ENCODE measurements at places on chromosomes 5 and 9.

GRCh38 chr9:2116073-2116472 lies 100.9 kb downstream of the SMARCA2 start:
- peak; percentile 9 for DNase-seq

DNA sequence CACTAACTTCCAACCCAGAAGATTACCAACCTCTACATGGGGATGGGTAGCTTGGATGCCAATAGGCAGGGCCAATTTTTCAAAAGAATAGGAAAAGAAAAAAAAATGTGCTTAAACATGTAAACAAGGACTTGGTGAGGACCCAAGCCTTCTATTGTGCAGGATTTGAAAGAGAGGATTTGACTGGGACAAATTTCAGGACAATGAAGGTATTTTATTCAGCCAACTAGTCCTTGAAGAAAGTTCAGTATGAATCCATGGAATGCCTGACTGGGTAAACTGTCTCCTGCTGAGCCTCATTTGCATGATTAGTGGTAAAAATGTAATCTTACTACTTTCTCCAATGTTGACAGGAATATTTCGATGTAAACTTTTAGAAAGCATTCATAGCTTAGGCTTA lies 192.5 kb upstream of the RORB start:
- no peak for DNase-seq

DNA sequence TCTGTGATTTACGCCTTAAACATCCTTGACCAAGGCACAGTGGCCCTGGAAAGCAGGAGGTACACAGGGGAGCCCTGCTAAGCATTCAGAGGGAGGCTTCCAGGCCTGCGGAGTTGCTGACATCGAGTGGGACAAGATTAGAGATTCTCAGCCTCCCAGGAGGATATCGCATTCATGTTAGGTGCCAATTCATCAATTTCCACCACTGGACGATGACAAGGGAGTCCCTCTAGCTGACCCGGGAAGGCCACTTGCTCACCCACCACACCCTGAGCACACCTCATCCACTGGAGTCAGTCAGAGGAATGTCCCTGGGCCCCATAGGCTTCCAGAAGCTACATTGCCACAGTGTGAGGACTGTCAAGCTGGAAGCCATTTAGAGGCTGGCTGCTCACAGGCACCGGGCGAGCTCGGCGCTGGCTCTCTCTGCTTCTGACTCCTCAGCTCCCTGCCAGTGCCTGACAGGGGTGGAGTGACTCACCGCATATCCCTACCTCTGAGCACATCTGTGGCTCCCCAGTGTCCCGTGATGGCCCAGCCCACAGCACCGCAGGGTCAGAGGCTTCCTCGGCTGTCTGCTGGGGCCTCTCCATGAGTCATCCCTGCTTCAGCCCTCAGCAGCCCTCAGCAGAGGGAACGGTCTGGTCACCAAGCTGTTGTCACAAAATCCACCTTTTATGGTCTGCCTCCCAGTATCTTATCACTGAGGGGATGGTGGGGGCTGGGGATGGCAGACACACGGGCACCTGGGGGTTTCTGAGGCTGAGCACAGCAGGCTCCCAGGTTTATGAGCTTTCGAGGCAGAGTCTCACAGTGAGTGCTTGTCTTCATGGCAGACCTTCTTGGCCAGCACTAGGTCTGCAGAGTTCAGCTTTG lies 117.5 kb downstream of the ZNF608 start:
- no peak for DNase-seq

- DNase-seq, result no peak
Measured at GRCh38 chr5:132510076-132510475, 19.5 kb upstream of the IRF1 start.

- no peak for DNase-seq
Measured at GRCh38 chr5:76408104-76408654, 5.1 kb downstream of the IQGAP2 start.

DNA sequence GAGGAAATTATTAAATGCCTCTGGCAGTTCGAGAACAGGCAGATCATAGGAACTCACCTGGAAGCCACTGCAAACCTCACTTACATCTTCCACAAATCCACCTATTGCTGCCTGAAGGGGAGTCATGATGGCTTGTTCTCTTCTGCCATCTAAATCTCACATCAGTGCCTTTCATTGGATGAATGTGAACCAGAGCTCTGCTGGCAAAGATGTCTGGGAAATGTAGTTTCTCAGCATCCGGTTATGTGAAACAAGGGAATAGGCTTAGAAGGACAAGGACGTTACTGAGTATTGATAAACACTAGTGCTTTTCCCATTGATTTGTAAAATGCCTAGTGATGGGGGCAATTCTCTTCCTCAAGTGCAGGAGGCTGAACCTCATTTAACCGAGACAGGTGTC lies 483.3 kb downstream of the ARHGEF28 start:
- no peak for DNase-seq

GRCh38 chr9:14870090-14870489 lies 40.1 kb downstream of the FREM1 start:
- DNase-seq, result no peak

DNA sequence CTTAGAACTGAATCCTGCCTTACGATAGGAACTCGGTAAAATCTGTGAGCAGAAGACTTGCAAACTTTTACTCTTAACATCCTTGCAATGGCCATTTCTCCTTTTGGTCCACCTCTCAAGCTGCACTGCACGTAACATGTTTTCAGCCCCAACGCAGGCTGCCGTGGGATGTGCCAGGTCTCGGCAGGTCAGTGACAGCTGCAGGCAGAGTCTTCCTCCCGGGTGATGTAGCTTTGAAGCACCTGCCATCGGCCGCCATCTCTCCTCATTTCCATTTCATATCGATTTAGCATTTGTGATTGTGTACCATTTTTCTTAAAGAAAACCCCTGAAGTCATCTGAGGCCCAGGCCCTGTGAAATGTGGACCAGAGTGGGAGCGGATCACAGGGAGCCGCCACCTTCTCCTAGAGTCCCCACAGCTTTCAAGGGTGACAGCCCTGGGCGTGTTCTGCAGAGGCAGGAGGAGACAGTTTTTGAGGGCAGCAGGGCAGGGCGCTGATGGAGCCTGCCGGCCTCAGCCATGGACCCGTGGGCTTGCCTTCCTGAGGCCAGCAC lies 25.8 kb upstream of the LPCAT1 start:
- no peak for DNase-seq

DNA sequence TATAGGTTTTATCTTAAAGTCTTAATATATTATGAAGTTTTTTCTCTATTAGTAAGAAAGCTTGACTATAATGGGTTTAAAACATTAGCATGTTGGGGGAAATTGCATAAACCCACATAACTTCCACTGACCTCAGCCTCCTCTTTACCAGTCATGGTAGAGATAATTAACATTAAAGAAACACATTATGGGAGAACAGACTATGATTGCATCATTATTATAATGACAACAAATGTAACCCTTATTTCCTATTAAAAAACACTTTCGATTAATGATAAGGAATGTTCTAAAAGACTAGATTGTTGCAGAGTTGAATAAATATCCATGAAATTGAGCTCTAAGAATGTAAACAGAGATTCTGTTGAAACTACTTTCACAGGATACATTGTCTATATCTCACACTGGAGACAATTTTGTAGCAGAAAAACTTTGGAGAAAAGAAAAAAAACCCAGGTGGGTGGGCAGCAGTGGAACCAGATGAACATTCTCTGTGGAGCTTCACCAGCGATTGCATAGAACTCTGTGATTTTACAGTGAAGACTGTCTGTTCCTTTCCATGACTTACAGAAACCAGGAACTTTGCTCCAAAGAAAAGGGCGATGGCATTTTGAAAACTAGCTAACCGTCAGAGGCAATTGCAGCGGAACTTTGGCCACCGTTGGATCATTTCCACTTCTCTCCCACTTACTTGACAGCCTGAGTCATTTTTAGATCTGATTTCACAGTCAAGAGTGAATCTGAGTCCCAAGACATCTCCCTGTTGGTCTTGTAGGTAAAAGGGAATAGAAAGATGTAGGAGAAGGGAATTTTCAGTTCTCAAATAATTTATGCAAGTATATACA lies 21.0 kb upstream of the ERAP2 start:
- DNase-seq, result no peak

DNA sequence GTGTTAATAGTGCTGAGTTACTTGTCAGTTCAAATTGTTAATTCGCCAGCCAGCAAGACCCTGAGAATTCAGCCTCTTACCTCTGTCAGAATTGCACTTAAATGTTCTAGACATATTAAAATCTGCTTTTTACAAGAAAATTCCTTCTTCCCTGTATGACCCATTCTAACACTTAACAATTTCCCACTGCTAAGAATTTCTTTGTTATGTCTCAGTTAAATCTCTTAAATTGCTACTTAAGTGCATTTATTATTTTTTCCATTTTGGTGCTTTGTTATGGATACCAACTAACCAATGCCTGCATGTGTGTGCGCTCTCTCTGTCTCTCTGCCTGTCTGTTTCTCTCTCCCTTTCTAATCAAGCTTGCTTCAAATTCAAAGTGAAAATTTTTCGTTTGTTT lies 44.9 kb downstream of the IZUMO3 start:
- DNase-seq, result no peak

DNA sequence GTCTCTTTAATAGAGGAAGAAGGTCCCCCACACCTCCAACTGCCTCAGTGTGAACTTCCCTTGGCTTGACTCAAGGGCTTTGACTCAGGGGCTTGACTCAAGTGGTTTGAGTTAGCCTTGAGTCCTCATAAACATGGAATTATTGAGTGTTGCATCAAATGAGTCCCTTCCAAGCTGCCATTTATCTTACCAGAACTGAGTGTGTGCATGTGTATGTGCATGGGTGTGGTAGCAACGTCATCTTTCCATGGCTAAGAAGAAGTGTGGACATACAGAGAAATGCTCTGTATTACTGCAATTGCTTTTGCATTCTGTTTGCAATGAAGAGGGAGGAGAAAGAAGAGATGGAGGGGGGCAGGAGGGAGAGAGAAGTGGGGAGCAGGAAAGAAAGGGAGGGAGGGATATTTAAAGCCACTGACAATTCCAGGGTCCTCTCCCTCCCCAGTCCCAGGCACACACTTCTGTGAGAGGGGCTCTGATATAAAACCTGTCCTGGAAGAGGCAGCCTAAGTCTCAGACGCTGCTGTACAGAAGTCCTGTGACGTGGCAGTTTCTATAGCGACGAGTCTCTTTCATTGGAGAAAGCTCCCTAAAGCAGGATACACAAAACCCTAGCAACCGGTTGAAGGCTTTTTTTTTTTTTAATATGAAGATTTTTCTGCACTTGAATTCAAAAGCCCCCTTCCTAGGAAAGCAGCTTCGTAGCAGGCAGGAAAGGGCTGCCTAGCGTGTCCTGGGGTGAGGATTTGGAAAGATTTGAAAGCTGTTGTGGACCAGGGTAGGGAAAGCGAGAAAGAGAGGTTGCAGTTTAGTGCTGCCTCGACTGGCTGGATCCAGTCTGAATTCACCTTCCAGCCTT lies 93.3 kb upstream of the MAP1B start:
- DNase-seq, result no peak

DNA sequence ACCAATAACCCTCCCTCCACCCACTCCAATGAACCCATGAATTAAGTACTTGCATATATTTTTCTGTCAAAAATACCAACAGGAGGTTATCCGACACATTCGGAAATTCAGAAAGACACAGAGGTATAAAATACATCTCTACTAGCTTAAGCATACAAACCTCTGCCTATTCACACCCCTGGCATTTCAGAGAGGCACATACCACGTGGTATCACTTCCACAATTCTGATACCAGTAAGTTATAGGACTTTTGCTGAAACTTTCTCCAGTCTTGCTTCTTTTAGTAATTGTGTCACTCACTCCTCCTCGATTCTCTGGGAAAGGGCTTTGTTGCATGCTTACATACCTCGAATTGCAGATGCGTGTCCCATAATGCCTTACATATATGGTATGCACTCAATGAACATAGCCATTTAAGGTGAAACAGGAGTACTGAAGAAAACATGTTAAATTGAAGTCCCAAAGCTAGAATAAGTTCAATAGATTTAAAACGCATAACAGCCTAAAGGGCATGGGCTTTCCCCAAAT lies 58.1 kb downstream of the TLE1 start:
- no peak for DNase-seq

- DNase-seq, result no peak
Measured at GRCh38 chr5:163533223-163533622, 27.8 kb downstream of the MAT2B start.

DNA sequence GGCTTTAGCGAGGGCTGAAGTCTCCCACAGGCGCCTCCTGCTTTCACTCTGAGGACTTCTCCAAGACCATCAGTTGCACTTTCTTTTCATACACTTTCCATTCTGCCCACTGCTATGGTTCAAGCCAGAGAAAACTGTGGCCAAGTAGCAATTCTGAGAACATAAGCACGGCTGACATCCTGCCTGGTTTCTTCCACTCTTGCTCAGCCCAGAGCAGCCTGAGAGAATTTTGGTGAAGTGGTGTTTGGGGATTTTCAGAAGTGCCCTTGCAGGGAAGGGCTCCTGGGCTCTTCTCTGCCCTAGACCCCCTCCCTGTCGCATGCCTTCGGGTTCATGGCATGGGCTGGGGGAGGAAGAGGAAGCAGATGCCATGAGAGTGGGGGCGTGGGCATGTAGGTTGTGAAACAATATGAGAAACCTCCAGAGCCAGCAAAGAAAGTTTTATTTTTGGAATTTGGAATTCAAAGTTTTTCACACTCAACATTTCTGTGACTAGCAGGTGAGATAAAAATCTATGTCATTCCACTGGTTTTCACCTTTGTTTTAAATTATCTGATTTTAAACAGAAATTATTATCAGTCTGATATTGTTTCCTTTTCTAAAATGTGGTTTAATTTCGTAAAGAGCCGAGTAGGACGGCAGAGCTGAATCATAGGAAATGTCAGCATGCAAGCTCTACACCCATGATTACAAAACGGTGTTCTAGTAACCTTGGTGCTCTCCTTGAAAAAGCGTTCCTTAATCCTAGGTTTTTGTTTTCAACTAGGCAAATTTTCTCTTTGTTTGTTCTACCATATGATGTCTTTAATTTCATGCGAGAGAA lies 27.8 kb upstream of the TNFSF8 start:
- peak; percentile 60 for DNase-seq

DNA sequence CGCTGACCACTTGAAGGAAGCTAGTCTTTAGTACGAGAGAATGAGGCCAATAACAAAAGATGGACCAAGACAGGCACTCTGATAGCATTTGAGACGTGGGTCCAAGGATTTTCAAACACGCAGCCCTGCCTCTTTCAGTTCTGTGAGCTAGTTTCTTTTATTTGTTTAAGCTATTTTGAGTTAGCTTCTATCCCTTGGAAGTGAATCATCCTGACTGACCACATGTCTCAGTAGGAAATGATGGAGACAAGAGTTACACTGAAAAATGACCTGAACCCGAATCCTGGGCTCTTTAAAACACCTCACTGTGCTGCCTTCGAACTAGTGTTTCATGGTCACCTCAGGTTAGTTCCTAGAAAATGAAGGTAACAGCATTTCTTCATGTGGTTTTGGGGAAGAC lies 9.9 kb downstream of the TEK start:
- DNase-seq, result no peak

- no peak for DNase-seq
Measured at GRCh38 chr5:15834596-15835245, 334.7 kb downstream of the FBXL7 start.
